ENCODE measurements at places on chromosomes 2 and 18.

DNA sequence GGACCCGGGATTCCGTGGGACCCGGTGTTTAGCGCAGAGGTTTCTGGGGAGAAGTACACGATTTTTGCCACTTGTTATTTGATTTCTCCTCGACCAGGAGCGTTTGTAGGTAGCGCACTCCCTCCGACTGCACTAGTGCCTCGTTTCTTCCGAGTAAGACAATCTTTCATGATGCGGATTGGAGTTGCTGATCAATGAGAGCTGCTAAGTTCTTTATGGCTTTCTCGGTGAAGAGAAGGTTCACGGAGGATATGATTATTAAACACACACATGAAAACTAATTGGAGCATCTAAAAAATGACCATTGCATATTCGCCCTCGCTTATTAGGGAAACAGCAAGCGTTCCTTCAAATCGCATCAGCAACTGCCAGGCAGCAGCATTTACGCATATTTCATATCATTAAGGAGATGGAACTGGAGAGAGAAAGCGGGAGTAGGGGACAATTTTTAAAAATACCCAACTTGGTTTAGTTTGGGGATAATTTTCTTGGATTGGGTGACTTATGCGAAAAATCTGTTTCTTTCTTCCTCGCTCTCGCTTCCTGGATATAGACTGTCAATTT, 616 bp downstream of the EML6 start:
- no peak for DNase-seq

DNA sequence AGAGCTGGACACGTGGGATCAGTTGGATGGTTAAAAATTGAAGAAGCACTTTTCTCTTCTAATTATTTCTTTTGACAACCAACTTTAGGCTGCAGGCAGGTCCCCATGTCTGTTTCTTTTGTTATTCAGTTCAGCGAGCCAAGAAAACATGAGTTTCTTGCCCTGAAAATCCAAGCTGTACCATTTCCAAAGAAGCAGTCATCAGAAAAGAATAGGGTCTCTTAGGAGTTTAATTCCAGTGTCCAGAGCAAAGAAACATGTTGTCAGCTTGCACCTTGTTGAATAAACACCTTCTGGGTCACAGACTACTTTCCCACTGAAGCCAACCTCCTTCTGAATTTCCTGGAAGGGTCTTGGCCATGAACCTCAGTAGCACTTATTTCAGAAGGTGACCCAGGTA, 170.5 kb upstream of the COPS8 start:
- no peak for DNase-seq

- no peak for DNase-seq
Observed at GRCh38 chr2:151180123-151180522, 81.5 kb downstream of the RBM43 start.

GRCh38 chr18:44935455-44935854, 254.8 kb downstream of the SETBP1 start:
- no peak for DNase-seq

GRCh38 chr18:49162226-49162864, 211.6 kb upstream of the SMAD7 start:
- no peak for DNase-seq

DNA sequence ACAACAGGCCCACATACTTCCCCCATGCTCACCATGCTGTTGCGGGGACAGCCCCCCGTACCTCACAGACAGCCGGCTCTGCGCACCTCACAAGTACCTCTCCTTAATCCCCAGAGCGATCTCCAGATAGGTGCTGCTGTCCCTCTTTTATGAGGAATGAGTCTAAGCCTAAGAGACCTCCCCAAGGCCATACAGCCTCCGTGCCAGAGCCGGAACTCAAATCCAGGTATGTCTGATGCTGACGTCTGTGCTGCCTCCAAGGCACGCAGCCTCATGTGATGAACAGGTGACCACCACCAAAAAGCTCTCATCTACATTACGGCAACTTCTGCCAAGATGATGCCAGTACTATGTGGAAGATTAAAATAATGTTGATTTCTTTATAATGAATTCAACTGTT, 85.2 kb downstream of the EIPR1 start:
- no peak for DNase-seq

DNA sequence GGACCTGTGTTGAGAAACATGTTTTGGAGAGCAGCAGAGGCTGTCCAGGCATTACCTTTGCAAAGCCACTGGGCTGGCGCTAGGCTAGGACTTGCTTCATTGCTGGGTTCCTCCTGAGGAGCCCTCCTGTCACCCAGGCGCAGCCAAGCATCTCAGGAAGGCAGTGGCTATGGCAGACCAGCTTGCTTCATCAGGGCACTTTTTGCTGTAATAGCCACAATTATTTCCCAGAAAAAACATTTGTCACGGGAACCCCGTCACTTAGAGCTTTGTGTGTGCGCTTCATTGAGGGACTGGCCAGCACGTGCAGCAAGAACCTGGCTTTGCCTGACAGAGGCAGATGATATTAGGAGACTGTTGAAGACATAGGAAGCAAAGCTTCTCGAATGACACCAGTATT, 36.4 kb downstream of the SLC20A1 start:
- DNase-seq, result no peak

DNA sequence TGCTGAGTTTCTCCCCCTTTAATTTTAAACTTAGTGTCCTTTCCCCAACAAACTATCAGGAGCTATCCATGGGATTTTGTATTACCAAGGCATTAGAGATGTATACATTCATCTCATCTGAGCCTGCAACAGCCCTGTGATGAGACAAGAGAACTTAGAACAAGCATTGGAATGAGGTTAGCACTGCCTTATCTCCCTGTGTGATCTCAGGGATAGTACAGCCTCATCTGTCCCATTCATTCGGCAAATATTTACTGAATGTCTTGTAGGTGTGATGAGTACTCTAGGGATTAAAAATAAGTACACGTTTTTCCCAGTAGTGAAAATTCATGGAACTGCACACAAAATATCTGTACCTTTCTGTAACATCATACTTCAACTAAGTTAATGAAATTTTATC, 45.6 kb downstream of the PAIP2B start:
- DNase-seq, result no peak

GRCh38 chr2:186349508-186349907, 136.6 kb upstream of the ZC3H15 start:
- DNase-seq, result no peak

- DNase-seq, result no peak
Observed at GRCh38 chr2:124804014-124804940, 779.2 kb downstream of the CNTNAP5 start.

DNA sequence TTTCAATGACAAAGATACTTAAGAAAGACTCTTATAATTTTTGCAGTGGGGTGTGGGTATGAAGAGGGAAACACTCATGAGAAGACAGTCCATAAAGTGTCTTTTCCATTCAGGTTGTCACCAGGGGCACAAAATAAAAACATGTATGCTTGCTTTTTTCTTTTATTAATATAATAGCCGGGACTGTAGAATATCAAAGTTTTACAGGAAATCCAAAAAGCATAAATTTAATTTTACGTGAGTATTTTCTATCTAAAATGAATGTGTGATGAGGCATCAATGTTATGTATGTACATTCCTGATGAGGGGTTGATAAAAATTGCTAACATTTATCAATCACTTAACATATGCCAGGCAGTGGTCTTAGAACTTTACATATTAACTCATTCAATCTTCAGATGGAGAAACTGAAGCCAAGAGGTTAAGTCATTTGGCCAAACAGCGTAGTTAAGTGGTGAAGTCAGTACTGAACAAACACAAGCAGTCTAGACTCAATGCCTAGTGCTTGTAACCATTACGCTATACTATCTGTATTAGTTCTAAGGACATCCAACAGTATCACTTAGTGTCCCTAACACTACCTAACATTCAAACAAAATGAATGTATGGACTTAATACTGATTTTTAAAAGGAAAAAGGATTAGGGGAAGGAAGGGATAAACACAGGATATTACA, 10.7 kb downstream of the CCT4 start:
- no peak for DNase-seq

GRCh38 chr2:134258684-134259388, 5.0 kb downstream of the MGAT5 start:
- peak; percentile 76 for DNase-seq

- no peak for DNase-seq
Observed at GRCh38 chr2:37987098-37987775, 62.1 kb downstream of the RMDN2 start.

DNA sequence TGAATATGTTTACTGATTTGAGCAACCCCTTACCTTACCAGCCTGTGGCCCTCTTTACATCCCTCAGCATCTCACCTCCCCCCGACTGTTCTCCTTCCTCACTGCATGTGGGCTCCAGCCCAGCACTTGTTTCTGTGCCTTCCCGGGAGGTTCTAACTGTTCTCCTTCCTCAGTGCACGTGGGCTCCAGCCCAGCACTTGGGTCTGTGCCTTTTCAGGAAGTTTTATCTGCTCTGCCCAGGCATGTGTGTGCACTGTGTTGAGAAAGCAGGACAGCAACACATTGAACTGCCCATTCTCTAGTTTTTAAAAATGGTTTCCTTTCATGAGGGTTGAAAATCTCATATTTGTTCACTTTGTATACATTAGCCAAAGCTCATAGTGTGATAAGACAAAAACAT, 158.4 kb downstream of the ATP9B start:
- DNase-seq, result no peak

DNA sequence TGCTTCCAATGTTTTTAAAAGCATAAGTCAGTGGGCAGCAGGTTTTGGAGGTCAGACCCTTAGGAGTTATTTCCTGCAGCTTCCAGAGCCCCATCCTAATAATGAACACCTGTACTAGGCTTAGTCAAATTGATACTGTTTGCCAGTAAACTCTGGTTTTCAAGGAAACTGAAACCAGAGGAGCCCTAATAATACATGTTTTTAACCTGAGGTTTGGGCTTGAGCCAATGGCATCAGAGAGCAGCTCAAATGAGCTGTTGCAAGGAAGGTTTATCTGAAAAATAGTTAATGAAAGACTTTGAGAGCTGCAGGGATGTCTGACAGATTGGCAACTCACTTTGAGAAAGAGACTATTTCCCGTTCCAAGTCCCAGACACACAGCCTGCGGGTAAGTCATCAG, 54.6 kb downstream of the DCC start:
- no peak for DNase-seq
